ENCODE measurements at places on chromosomes 5 and 9. TPM values are rescaled to one million over a fixed set of nuclear protein-coding genes. Genes with fewer than 3 reads are reported as not detected.
A peak's percentile ranks its signal among the peaks of the same experiment; 100 is the strongest.

- DNase-seq, result no peak
Measured at GRCh38 chr5:159758189-159758588, 158.1 kb upstream of the ADRA1B start.

EIF4EBP3 gene
- 1.8 TPM for total RNA-seq

- peak; percentile 38 for DNase-seq
Measured at GRCh38 chr5:135205632-135206349, 171.8 kb upstream of the PITX1 start.

DNA sequence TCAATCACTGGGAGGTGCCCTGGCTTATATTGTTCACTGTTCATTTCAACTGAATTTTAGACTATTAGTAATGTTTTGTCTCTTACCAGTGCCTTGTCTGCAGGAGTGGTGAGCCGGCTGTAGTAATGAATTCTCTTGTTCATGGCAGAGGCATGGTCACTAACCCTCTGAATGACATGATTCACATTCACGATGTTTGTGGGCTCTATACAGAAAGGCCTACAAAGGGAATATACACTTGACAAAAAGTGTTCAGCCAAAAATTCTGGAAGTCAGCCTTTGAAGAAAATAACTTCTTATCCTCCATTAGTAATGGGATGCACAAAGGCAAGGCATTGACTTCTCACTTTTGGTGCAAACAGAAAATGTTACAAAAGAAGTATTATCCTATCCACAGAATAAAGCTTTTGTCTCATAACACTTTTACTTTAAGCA lies 39.6 kb downstream of the SLC38A9 start:
- peak; percentile 55 for DNase-seq

DNA sequence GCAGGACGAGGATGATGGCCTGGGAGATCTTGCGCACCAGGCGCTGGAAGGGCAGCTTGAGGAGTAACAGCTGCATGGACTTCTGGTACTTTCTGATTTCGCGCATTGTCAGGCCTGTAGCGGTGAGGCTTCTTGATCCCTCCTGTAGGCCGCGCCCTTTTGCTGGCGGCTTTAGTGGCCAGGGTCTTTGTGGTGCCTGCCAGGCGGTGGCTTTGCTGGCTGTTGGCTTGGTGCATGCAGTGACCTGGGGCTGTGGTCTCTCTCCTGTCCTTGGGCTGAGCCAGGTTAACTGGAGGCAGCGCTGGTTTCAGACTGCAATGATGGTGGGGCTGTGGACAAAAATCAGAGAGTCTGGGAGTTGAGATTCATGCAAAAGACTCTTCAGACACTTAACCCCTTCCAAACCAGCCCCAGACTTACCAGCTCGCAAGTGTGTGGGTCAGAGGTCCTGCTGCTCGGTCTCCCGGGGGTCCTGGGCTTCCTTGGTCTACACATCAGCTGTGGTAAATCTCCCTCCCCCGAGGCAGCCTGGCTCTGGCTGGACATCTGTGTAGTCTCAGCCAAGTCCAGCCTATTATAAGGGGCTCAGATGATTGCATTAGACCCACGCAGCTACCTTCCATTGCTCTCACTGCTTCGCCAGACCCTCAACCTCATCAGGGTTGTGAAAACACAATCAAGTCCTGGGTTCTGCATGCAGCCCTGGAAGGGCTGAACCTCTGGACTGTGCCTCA lies 4.8 kb downstream of the TAF11L12 start:
- no peak for DNase-seq

- DNase-seq, result no peak
Measured at GRCh38 chr9:126515001-126515872, 98.5 kb upstream of the LMX1B start.

DNA sequence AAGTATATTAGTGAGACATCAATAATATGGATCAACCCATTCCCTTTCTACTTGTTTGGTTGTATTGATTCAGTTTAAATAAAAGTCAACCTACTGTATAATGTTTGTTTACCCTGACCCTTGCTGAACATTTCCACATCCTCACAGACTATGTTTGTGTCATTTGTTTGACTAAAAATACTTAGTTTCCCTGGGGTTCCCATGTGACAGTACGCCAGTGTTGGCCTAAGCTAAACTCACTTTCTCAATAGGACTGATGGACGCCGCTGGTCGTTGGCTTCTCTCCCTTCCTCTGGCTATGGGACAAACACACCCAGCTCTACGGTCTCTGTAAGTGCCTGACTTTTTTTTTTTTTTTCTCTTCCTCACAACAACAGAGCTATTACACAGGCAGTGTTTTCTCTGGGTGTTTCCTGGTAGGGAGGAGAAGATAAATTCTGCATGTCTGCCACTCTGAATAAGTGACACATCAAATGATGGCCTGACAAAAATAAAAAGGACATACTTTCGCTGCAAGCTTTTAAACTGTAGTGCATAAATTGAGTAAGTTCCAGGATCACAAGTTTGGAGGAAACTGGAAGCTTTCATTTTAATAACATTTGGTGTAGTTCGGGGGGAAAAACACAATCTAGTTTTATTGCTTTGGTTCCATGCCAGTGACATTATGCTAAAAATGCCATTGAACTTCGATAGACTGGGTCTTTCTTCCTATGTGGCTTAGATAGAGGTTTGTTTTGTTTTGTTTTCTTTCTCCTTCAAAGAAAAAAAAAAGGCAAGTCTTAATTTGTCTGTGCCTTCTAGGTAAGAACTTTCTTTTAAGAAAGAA lies 101.0 kb downstream of the CD180 start:
- peak; percentile 44 for DNase-seq

DNA sequence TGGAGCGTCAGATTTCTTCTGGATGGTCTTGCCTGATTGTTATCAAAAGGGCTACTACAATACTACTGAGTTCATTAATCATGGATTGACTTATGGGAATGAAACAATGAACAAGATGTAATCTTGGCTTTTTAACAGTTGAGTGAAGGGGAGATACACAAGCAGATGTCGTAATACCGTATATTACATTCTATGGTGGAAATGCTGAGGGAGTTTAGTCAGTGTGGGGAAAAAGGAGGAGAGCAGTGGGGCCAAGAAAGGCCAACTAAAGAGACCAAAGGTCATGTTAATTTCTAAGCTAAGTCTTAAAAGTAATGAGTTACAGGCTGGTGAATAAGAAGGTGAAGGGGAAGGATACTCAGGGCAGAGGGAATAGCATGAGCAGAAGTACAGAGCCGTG lies 29.0 kb upstream of the PSAT1 start:
- DNase-seq, result no peak

- DNase-seq, result no peak
Measured at GRCh38 chr5:170171811-170172210, 61.0 kb upstream of the C5orf58 start.

DNA sequence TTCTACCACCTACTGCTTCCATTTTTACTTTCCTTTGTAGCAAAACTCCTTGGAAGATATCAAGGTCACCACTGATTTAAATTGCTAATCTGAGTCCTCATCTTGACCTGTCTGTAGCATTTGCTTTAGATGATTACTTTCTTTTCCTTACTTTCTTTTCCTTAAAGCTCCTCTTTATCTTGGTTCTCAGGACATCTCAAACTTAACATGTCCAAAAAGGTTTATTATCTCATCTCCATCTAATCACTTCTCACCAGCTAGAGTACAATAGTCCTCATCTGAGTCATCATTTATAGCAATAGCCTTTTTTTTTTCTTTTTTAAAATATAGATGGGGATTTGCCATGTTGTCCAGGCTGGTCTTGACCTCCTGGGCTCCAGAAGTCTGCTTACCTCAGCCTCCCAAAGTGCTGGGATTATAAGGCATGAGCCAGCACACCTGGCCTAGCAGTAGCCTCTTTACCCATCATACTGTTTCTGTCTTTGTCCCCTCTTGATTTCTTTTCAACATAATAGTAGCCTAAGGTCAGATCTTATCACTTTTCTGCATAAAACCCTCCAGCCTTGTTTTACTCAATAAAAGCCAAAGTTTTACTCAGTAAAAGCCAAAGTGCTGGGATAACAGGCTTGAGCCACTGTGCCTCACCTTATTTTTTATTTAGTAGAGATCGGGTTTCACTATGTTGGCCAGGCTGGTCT lies 32.9 kb upstream of the GPR21 start:
- DNase-seq, result no peak

DNA sequence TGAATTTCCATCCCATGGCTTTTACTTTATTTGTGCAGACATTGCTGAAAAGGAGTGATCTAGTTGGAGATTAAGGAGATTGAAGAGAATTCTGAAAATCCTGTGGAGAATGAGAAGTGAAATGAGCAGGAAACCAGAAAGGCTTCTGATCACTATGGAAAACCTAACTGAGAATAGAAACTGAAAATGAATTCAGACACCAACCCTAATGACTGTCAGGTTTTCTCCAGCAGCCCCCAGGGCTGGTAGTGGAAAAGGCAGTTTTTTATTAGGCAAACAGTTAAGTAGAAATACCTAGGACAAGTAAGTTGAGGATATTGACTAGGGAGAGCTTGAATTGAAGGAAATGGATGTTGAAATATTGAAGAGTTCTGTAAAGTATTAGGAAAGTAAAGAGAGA lies 14.7 kb upstream of the ARRDC3 start:
- DNase-seq, result no peak

DNA sequence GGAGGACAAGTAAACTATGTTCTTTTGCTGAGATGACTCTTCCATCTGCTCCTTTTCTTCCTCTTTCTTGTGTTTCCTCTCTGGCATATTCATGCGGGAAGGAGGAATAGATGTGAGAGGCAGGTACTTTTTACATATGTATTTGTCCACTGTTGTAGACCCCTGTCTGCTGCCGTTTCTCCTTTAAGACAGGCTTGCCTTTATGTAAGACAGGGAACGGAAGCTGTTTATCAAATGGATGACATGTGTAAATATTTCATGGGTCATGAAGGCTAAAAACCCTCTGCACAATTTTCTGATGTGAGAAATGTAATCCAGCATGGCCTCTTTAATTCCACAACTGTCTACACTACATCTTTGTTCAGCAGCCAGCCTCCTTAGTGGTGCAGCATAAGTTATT lies 1525.5 kb upstream of the NUDT12 start:
- no peak for DNase-seq

DNA sequence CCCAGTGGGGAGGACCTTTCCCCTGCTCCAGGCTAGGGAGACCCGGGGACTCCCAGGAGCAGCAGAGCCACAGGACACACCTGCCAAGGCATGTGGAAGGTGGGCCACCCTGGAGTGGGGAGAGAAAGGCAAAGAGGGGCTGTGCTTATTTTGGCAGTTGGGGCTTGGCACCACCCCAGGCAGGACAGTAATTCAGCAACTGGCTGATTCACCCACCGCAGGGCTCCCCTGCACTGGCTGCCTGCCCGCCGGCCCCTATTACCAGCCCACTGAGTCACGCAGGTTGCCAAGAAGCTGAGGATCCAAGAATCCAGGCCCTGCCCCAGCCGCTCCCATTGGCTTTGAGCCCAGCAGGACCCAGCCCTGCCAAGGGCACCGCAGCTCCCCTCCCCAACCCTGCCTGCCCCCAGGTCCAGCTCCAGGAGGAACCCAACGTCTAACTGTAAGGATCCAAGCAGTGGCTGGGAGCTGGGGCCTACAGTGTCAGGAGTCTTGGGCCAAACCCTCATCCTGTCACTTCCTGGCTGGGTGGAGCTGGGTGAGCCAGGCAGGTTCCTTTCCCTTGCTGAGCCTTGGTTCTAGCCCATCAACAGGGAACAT lies 14.2 kb upstream of the RALGDS start:
- peak; percentile 94 for DNase-seq

AGXT2 gene
- not detected for total RNA-seq

GRCh38 chr5:107977550-107978071 lies 306.9 kb upstream of the EFNA5 start:
- DNase-seq, result no peak

- peak; percentile 78 for DNase-seq
Measured at GRCh38 chr9:87640385-87640795, 85.5 kb upstream of the CTSL start.

DNA sequence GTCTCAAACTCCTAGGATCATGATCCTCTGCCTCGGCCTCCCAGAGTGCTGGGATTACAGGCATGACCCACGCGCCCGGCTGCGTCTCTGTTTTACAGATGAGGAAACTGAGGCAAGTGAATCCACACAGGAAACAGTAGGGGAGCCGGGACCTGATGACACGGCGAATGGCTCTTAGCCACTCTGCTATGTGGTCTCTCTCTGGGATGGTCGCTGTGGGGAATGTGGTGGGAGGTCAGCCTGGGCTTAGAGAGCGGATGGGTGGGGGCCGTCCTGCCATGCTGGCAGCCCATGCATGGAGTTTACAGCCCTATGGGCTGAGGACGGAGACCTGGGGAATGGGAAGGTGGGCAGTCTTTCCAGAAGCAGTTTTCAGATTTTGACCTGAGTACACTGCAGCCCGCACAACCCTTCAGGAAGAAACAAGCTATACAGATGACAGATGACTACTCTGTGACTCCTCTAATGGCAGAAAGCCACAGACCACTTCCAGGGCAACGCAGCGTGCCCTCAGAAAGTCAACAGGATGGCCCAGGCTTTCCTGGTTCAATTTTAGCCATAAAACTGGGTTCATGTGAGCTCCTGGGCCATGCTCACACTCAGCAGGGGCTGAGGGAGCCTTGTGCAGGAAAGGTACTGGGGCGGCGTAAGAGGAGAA lies 136.1 kb upstream of the RAPGEF1 start:
- peak; percentile 32 for DNase-seq

DNA sequence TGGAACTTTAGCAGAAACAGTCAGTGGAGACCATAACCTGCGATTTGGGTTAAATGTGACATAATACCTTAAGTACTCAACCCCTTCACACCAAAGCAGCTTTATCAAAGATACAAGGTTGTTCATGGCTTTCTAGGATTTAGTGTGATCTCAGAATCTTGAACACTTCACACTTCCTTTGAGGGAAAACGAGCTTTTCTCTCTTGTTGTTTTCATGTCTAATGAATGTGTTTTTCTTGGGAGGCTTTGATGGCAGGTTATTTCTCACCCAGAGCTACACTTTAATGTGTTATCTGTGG lies 437.0 kb downstream of the TMEM232 start:
- DNase-seq, result no peak

DNA sequence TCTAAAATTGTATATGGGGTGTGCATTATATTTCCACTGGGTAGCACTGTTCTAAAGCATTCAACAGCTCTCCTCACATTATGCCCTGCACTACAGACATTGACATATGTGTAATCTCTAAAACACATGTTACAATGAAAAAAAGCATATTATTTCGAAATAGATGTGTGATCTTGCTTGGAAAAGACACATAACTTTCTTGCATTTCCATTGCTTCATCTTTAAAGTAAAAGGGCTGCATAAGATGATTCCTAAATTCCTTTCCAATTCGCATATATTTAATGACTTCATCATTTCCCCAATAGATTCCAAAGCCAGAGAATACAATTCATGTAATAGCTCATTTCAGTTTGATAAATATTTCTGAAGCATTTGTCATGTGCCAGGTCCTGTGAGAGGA lies 566.9 kb downstream of the PDE4D start:
- no peak for DNase-seq

PRRT1B gene
- total RNA-seq, result not detected

GDNF gene
- 0.83 TPM for total RNA-seq

DNA sequence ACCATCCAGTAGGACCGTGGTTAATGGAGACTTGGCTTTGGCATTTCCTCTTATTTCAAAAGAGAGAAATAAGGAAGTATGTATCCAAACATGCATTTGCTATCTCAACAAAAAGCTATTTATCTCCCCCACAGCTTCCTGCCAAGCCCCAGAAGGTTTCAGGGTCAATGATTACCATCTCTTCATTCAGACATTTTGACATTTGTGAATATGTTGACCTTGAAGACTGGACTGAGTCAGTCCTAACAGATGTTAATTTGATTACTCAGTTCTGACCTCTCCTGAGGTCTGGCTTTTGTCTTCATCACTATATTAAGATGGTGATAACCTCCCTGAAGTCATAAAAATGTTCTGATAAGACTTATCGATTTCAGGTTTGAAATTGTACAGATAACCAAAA lies 479.4 kb downstream of the AGTPBP1 start:
- peak; percentile 66 for DNase-seq
